Mucosa of descending colon (tissue), 3 donors: ENCODE measurements at places on chromosomes 2 and 18. TPM values are rescaled to one million over a fixed set of nuclear protein-coding genes. Genes with fewer than 3 reads are reported as not detected.

Gene RNF125
- 8.9 TPM for total RNA-seq

Gene PEX13
- total RNA-seq, result 34.9 TPM

- DNase-seq, result no peak
Measured at GRCh38 chr2:28627722-28628480, 123.7 kb upstream of the PPP1CB start.

DNA sequence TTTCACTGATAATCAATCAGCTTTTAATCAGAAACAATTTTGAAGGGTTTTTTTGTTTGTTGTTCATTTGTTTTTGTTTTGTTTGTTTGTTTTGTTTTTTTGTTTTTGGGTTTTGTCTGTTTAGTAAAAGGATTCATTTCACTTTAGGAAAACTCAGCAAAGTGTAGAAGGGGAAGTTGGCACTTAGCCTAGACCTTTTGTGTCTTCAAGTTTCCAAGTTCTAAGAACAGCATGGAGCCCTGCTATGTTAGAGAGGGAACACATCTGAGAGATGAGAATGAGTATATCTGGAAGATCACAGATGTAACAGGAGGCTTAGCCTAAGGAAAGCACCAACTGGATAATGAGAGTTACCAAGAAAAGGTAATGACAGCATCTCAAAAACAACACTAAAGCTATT lies 501.5 kb downstream of the ERBB4 start:
- no peak for DNase-seq

GRCh38 chr2:73142937-73143336 lies 30.2 kb upstream of the RAB11FIP5 start:
- no peak for DNase-seq

DNA sequence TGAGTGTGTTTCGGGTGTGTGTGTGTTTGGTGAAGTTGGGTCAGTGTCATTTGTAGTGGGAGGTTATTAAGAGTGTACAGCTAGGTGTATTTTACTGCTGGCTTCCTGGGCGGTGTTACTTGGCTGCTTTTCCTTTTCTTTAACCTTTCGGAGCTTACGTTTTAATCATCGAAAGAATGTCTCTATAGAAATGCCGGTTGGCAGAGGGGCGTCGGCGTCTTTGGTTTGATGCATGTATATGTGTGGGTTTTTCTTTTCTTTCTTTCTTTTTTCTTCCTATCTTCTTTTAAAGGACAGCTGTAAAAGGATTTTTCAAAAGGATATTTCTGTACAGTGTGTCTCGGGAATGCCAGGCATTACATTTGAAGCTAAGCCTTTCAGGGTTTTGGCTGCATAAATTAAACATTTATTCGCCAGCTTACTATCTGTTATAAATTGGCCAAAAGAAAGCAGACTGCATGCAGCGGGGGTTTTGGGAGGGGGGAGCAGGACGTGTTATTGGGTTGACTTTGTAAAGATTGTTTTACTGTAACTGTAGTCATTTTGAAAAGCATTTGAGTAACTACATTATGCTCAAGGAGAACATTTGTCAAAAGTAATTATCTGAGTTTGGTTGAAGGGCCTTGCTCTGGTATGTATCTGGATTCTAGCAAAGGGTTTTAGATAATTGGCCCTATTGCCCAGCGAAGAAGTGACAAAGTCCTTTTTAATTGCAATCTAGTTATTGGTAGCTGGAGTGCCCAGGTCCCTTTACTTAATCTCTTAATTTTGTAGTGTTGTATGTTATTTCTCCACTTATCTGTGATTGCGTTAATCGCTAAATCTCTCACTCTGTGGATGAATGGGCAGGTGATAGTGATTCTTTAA lies 1.6 kb downstream of the ASXL3 start:
- DNase-seq, result no peak

DNA sequence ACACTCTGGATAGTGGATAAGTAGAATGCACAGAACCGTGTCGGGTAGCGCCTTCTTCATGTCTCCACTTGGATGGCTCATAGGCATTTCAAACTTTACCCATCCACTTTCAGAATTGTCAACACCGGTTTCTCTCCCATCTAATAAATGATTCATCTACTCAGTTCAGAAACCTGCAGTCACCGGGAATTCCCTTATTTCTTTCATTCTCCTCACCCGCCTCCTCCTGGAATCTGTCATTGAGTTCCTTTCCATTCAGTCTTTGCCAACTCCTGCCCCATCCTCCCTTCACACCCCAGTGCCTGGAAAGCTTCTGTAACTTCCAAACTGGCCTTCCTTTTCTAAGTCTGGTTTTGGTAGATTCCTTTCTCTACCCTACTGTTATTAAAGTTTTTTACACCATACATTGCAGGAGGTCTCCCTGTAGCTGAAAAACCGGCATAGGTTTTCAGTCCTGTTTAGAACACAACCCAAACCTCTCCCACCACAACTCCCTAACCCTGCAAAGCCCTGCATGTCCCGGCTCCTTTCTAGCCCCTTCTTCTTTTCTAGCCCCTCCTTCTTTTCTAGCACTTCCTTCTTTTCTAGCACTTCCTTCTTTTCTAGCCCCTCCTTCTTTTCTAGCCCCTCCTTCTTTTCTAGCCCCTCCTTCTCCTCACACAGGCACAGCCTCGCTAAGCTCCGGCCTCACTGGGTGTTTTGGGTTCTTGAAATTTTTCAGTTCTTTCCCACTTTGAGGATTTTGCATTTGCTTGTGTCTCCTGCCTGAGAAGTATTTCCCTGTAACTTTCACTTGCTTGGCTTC lies 133.9 kb upstream of the KLHL14 start:
- DNase-seq, result no peak

GRCh38 chr2:86073225-86073624 lies 32.5 kb downstream of the POLR1A start:
- DNase-seq, result no peak

- no peak for DNase-seq
Measured at GRCh38 chr2:170244555-170244954, 66.6 kb downstream of the MYO3B start.

- no peak for DNase-seq
Measured at GRCh38 chr2:73935641-73936040, 9.0 kb downstream of the DGUOK start.

DNA sequence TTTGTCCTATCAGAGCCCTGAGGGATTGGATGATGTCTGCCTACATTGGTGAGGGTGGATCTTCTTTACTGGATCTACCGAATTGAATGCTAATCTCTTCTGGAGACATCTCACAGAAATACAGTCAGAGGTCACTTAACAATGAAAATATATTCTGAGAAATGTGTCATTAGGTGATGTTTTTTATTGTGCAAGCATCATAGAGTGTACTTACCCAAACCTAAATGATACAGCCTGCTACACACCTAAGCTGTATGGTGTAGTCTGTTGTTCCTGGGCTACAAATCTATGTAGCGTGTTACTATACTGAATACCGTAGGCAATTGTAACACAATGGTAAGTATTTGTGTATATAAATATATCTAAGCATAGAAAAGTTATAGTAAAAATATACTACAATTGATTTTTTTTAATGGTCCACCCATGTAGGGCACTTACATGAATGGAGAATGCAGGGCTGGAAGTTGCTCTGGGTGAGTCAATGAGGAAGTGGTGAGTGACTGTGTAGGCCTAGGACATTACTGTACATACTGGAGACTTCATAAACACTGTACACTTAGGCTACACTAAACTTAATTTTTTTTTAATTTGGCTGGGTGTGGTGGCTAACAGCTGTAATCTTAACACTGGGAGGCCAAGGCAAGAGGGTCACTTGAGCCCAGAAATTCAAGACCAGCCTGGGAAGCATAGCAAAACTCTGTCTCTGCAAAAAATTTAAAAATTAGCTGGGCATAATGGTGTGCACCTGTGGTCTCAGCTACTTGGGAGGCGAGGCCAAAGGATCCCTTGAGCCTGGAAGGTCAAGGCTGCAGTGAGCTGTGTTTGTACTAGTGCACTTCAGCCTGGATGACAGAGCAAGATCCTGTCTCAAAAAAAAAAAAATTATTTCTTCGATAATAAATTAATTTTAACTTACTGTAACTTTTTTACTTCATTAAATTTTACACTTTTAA lies 226.3 kb upstream of the UBE2E3 start:
- DNase-seq, result no peak

DNA sequence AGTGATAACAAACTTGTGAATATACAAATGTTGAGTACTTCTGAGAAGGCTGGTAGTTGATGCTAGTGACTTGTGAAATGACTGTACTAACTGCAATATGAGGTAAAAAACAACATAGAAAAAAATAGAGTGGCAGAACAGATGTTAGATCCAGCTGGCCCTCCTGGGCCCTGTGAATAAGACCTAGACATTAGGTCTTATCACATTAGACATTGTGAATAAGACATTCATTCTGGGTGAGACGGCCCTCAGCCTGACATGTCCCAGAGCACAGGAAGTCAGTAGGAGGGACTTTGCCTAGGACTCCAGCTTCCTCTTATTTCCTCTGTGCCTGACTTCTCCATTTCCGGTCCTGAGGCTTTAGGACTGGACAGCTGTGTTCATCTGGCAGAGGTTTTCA lies 22.9 kb downstream of the DOK1 start:
- DNase-seq, result no peak

- no peak for DNase-seq
Measured at GRCh38 chr18:24095976-24096375, 42.9 kb upstream of the CABYR start.

DNA sequence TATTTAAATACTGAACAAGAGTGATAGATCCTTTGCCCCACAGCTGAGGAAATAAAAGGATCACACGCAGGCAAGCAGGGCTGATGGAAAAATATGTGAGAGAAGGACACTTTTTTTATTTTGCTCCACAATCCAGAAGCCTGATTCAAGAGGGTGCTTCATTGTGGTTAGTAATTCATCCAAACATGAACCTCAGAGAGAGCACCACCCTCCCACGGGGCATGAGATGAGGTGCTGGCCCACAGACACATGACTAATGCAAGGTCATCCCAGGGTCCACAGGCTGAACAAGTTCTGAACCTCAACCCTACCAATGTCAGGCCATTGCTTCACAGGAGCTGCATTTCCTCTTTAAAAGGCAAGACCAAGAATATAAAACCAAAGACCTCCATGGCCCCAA lies 239.6 kb downstream of the MREG start:
- no peak for DNase-seq

GRCh38 chr2:65025453-65026123 lies 30.6 kb upstream of the CEP68 start:
- no peak for DNase-seq

DNA sequence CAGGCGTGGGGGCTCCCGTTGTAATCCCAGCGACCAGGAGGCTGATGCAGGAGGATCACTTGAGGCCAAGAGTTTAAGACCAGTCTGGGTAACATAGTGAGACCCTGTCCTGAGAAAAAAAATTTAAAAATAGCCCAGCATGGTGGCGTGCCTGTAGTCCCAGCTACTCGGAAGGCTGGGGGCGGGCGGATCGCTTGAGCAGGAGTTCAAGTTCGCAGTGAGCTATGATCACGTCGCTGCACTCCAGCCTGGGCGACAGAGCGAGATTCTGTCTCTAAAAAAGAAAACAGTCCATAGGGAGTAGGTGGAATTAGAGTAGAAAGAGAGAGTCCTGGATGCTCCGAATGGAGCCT lies 325 bp upstream of the TTLL4 start:
- no peak for DNase-seq

DNA sequence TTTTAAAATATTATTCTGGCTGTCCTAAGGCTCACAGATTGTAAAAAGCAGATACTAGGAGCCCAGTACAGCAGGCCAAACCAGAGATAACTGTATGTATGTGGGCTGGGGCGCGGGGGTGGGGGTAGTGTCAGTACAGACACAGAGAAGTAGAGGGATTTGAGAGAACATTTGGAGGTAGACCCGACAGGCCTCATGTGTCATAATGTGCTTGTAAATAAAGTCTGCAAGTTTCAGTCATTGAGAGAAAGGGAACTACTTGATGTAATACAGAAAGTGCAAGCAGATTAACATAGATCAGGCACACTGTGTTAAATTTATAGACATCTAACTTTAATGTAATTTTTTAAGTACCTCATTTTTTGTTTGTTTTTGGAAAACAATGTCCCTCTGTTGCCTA lies 7.4 kb upstream of the POLI start:
- DNase-seq, result no peak

- no peak for DNase-seq
Measured at GRCh38 chr18:10304853-10305252, 149.6 kb upstream of the APCDD1 start.

DNA sequence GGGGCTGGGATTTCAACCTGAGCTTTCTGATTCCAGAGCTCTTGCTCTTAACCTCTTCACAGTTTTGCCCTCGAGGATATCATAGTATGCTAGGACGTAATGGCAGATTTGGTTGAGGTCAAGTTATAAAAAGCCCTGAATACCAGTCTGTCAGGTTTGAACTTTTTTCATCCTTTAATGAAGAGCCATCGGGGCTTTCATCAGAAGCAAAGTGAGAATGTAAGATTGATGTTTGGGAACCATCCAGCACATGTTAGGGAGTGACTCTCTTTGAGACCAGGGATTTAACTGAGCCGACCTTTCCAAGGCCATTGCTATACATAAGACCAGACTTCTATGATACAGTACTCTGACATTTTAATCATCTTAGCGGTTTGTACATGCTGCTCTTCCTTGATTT lies 142.5 kb downstream of the TTC27 start:
- no peak for DNase-seq

DNA sequence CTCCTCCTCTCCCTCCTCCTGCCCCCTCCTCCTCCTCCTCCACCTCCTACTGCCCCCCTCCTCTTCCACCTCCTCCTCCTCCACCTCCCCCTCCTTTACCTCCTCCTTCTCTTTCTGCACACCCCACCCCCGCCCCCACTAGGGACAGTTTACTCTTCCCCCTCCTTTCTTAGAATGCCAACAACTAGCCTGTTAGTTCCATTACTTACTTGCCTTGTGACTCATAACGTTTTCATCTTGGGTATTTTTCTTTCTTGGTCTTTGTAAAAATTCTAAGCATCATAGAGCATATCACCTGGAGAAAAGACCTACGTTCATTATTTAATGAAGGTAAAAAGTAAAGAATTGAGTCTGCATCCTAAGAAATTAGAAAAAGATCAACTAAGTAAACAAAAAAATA lies 165.3 kb downstream of the NEDD4L start:
- no peak for DNase-seq
